ENCODE measurements at places on chromosomes 12 and 14.

GRCh38 chr12:106144847-106145246, 6.1 kb upstream of the NUAK1 start:
- DNase-seq, result no peak

DNA sequence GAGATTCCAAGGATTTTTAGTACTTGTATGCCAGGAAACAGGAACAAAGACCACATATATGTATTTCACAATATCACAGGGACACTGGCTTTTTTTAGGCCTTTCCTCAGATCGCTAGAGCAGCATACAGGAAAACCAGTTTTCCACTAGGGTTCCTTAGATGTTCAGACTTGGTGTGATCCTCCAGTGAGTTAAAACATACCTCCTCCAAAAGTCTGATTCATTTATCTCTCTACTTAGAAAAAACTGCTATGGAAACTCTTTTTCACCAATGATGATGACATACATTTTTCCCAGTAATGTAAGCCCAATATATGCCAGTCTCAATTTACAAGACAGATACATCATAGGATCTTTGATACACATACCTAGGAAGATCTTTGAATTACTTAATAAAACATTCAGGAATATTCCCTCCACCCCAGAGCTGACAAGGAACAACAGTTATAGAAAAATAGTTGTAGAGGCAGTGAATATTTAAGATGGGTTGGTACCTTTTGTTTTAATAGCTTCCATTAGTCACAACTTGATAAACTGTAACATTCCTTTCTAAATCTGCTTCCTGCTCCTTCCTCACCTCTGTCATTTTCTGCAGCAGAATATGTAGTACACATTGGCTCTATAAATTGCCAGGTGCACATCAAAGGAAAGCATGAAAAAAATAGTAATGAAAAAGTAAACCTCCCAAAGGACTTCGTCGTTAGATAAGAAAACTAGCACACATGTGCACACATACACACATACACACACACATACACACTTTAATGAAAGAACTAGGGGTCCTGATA, 27.5 kb downstream of the BCAT1 start:
- no peak for DNase-seq

- DNase-seq, result no peak
These were observed at the start of gene LRRC43 for GRCh38 chr12:122182887-122183587. TSS of gene LRRC43 (plus strand) at chr12:122183123. CDS start at chr12:122183145, 22 bp downstream.

GRCh38 chr12:132449565-132450417, 40.2 kb upstream of the FBRSL1 start:
- DNase-seq, result no peak

DNA sequence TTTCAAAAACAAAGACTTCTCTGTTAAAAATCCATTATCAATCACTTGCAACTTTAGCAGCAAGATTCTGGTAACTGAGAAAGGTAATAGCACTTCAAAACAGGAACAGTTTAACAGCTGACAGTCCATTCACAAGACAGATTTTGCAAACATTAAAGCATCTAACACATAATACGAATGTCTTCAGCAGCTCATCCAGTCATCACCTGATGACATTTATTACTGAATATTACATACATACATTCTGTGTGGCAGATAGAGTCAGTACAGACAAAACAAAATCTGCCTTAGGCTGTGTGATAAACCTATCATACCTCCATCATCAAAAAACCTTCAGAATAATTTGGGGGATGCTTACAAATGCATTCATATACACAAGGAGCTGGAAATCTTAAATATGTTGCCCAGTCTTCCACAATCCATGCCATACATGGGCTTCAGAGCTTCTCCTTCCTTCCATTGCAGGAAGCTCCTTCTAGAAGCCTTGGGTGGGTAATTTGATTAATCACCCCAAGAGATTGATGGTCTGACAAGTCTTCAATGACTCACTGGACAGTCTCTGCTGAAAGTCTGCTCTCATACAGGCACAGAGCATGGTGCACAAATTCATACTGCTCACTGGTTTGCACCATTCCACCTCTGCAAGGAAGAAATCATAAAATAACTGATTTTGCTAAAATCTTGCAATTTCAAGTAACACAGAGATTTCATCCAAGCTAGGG, 1.6 kb upstream of the PTPRB start:
- no peak for DNase-seq

DNA sequence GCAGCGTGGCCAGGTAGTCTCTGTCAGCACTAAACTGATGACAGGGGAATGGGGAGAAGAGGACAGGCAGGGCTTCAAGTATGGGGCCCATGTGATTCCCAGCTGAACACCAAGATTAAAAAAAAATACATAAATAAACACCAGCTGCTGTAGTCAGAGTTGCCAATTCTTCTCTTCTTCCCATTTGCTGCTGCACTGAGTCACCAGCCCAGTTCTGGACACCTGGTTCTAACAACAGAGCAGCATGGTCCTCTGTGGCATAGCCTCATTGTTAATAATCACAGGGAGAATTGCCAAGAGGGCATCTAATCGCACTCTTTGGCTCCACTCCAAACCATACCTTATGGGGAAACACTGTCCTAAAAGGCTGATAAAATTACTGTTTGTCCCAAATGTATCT, 15.1 kb downstream of the PPM1H start:
- no peak for DNase-seq

DNA sequence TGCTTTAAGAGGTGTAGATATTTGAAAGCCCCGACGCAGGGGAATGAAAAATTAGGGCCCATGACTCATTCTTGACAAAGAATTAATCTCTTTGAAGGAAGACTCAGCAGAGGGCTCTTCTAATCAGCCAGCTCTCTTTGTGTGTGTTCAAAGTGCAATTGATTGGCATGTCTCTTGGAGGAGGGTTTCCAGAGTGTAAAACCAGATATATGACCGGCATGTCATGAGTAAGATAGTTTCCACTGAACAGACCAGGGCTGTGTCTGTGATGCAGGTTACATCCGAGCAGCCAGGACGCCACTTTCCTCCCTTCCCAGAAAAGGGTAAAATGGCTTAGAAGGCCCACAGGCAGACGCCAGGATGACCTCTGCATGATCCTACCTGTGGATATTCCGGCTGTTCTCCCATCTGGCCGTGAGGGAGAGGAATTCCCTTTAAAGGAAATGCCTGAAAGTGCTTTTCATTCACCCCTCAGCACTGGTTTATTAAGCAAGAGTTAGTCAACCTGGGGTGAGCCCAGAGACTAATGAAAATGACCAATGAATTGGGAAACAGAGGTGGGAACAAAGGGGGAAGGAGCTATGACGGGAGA, 7.2 kb upstream of the KRT75 start:
- DNase-seq, result no peak

DNA sequence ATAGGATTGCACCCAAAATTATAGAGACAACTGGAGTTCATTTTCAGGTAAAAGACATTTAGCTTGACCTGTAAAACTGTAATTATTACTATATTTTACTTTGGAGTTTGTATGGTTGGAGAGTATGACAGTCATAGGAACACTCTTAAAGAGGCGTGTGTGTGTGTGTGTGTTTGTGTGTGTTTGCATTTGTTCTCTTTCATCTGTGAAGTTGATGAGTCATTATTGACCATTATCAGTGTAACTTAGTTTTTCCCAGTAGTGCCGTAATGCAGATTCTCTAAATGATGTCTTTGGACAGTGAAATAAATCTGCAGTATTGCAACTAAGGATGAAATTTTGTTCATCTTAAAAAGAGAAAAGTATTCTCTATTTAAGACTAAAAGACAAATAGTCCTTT, 13.0 kb downstream of the WASHC4 start:
- DNase-seq, result no peak
